ENCODE measurements at places on chromosomes 13 and 19.

GRCh38 chr13:110808138-110808537 is 94.6 kb downstream of the ING1 start:
- DNase-seq = no peak

DNA sequence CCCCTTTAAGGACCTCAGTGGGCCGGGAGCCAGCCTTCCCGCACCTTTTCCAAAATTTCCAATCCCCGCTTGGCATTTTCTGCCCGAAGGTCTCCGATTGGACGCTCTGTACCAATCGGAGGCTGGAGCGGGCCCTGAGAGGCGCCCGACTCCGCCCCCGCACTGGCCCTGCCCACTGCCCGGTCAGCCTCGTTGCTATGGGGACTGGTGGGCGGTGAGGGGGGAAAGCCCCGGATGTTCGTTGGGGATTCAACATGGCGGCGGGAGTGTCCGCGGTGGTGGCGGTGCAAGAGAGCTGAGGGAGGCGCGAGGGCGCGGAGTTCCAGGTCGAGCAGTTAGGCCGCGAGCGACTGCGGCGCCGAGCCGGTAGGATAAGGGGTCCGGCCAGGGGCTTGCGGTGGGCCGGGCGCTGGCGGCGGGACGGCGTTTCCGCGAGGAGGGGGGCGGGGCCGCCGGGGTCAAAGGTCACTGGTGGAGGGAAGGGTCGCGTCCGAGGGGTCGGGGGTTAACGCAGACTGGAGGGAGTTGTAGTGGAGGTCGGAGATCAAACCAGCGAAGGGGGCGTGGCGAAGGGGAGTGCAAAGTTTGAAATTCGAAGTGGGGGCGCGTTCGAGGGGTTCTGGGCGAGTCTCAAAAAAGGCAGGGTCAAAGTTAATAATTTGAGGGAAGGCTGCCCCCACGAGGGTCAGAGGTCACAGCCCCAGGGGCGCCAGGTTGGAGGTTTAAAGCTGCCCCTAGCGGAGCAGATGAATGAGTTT is at the start of gene PAK4:
PAK4 (plus strand) TSS at position 233 of the 758 bp plus-strand sequence. CDS start 43,768 bp downstream, outside the sequence.
- peak; percentile 87 for DNase-seq

DNA sequence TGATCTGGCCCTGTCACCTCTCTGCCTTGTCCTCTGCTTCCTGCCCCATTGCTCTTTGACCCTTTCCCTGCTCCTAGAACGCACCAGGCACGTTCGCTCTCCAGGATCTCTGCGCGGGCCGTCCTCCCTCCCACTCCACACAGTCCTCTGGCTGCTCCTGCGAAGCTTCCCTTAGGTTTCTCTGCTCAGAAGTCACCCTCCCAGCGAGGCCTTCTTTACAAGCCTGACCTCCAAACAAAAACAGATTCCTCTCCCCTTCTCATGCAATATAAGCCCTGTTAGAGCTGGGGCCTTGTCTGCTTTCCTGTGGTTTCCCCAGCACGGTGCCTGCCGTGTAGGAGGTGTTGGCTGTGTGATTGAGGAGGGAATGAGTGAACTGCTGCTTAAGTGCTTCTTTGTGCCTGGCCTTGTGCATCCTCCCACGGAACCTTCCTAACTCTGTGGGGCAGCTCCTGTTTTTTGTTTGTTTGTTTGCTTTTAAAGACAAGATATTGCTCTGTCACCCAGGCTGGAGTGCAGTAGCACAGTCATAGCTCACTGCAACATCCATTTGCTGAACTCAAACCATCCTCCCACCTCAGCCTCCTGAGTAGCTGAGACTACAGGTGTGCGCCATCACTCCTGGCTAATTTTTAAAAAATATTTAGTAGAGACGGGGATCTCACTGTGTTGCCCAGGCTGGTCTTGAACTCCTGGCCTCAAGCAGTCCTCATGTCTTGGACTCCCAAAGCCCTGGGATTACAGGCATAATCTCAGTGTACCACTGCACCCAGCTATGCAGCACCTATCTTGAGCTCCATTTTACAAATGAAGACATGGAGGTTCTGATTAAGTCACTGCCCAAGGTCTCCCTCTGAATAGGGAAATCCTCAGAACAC is 82.0 kb downstream of the SIPA1L3 start:
- no peak for DNase-seq

DNA sequence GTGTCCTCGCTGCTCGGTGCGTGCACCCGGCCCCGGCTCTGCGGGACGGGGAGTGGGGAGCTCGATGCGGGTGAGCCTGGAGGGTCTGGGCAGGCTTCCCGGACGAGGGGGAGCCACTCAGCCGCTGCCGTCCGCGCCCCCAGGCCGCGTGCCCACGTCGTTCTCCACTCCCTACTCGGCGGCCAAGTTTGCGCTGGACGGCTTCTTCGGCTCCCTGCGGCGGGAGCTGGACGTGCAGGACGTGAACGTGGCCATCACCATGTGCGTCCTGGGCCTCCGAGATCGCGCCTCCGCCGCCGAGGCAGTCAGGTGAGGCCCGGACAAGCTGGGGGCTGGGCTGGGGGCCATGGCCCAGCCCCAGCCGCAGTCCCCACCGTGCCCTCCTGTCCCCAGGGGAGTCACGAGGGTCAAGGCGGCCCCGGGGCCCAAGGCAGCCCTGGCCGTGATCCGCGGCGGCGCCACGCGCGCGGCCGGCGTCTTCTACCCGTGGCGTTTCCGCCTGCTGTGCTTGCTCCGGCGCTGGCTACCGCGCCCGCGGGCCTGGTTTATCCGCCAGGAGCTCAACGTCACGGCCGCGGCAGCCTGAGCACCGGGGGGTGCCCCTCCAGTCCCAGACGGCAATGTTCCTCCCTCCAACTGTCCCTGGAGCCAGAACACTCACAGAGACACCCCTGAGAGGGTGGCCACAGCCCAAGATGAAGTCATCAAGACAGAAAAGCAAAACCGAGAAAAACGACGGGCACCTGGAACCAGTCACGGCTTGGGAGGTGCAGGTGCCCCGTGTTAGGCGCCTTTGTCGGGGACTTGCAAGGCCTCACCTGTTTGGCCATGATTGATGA is 2.5 kb upstream of the RPL36 start:
- DNase-seq = no peak

GRCh38 chr19:50358483-50359327 is 6.7 kb downstream of the NAPSA start:
- DNase-seq = no peak

DNA sequence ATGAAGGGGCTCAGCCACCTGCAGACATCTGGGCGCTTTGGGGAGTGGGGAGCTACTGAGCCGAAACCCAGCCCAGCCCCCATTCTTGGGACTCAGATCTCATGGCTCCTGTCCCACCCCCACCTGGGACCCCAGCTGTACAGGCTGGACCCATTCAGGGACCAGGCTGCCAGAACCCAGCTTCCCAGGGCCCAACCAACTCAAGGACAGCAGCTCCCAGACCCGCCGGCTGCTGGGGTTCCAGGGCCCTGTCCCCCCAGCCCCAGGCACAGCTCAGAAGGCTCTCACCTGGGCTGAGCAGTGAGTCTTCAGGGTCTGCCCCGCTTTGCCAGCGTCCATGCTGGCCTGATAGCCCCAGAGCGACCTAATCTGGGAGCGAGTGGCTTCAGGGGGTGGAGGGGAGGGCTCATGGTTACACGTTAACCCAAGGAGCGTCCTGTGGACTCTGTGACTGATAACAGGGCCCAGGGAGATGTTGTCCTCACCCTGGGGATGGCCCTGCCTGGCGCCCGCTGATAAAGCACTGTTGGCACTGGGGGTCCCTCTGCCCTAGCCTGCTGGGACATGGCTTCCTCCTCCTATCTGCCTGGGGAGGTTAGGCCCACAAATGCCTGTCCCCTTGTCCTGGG is at the start of gene TMEM86B:
TMEM86B (minus strand) TSS at position 361 of the 629 bp plus-strand sequence; CDS start at position 339, 22 bp downstream.
- DNase-seq = no peak

DNA sequence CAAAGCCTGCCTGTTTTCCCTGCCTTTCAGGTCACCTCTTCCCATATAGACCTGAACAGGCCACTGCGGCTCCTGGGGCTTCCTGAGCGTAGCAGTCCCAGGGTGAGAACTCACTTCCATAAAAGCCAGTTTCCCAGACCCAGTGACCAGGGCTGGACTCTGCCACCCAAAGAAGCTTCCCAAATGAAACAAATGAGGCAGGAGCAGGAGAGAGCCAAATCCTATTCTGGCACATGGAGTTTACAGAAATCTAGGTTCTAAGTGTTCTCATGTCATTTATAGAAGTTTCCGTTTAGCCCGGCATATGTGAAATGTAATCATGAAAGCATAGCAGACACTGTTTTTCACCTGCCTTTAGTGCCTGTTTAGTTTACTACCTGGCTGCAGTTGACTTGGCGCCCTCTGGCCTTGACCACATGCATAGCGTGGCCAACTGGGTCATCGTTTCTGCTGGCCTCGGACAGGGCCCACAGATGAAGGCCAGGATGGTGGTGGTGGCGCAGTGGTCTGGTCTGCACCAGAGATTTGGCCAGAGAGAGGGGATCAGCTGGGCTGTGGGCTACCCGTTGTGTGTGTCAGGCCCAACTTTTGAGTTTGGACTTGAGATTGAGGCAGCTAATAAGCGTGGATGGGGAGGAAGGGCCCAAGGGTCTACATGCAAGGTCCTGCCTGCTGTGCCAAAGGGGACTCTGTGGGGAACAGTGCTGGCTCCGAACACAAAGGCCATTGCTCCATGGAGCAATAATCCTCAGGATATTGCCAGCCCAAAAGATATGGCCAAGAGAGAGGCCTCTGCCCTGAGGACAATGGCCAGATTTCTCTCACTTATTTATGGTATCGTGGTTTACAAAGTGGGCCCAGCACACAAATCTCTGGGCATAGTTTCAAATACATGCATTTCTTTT is 43.3 kb downstream of the NFIX start:
- DNase-seq = no peak

DNA sequence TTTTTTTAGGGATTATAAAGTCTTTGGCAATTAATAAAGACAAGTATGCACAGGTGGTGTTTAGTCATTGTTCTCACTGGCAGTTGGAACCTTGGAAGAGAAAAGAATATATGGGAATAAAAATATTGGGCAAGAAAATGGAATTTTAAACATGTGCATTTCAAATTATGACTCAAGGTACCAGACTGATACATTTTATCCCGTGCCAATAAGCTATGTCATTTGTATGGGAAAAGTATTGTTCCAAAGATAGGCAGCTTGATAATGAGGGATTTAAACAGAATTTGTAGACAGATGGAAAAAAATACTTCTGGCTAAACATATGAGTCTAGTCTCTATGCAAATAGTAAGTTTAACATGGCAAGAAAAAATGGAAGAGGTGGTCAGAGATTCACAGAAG is 169.5 kb upstream of the UFM1 start:
- DNase-seq = no peak

GRCh38 chr19:12676384-12676792 is 5.3 kb downstream of the DHPS start:
- peak; percentile 40 for DNase-seq

DNA sequence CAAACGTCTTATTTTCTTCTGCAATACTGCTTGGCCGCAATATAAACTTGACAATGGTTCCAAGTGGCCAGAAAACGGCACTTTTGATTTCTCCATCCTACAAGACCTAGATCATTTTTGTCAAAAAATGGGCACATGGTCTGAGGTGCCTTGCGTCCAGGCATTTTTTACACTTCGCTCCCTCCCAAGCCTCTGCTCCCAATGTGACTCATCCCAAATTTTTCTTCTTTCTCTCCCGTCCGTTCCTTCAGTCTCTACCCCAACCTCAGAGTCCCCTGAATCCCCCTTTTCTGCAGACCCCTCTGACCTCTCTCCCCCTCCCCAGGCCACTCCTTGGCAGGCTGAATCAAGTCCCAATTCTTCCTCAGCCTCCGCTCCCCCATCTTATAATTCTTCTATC is 14.3 kb upstream of the OR10H1 start:
- DNase-seq = no peak

Data from KG1 (cell line).